ENCODE measurements at places on chromosomes 5 and 9.

DNA sequence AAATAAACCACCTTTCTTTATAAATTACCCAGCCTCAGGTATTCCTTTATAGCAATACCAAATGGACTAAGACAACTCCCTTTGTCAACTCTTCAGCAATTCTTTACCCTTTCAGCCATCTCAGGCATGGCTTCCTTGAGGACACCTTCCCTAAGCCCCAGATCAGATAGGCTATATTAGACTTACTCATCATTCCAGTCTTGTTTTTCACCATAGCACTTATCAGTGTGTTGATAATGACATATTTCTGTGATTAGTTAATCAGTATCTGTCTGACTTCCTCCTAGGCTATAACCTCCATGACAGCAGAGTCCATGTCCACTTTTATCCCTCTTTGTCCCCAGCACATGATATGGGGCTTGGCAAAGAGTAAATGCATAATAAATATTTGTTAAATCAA, 238.1 kb downstream of the ACTL7B start:
- no peak for DNase-seq

DNA sequence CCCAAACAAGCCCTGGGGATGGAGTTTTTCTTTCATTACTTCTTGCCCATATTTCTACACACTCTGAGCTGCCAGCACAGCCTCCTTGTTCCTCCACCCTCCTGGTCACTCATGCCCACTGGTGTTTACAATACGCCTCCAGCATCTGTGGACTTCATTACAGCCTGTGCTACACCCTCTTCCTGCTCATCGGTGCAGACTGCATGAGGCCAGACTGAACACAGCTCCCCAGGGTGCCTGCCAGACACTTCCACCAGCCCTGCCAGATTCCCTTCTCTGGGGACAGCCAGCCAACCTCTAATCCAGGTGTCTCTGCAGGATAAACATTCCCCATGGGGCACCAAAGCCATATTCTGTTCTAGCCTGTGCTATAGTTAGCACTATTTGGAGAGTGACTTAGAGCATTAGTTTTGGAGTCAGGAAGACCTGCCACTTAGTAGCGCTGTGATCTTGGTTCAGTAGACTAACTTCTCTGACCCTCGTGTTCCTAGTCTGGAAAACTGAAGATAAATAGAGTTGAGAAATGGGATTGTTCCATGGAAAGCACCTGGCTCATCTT, 163.8 kb upstream of the KLF4 start:
- DNase-seq: no peak

- DNase-seq: no peak
Measured at GRCh38 chr5:151522226-151522625, 68.9 kb downstream of the FAT2 start.

DNA sequence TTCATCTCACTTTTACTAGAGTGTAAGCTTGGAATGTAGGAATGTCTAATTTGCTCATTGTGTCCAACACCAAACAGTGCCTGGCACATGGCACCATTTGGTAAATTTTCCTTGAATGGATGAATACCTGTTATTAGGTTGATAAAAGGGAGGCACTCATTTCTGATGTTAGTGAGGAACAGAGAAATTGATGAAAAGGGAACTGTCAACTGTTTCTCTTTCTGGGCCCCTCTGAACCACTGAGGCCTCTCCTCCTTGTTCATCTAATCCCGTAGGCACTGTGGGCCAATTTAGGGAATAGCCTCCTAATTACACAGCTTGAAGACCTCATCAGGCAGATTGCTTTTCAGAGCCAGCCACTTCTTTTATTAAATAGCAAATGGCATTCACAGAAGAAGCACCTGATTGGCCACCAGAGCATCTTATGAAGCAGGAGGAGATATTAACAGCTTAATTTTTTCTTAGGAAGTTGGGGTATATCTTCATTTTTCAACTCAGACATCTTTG, 22.6 kb downstream of the MRRF start:
- no peak for DNase-seq

- DNase-seq: peak; percentile 81
Measured at GRCh38 chr5:150599917-150600511, 40.4 kb upstream of the SYNPO start.

GRCh38 chr5:15807871-15808270, 307.9 kb downstream of the FBXL7 start:
- DNase-seq: peak; percentile 51

- DNase-seq: no peak
Measured at GRCh38 chr9:35661756-35662350, 3.1 kb downstream of the ARHGEF39 start.

DNA sequence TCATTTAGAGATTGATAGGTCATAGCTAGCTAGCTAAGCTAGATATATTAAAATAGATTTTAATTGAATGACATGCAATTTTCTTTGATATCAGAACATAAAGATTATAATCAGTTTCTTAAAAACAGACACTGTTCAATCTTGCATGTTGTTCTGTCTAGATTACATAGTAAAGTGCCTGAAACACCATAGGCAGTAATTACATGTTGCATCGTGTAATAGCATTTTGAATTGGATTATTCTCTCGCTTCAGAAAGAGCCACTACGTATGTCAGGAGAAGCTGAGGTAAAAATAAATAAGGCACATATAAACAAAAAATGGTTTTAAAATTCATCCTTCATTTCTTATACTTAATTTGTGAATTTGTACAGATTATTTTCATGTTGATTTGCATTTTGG, 148.0 kb upstream of the CDH12 start:
- DNase-seq: no peak

DNA sequence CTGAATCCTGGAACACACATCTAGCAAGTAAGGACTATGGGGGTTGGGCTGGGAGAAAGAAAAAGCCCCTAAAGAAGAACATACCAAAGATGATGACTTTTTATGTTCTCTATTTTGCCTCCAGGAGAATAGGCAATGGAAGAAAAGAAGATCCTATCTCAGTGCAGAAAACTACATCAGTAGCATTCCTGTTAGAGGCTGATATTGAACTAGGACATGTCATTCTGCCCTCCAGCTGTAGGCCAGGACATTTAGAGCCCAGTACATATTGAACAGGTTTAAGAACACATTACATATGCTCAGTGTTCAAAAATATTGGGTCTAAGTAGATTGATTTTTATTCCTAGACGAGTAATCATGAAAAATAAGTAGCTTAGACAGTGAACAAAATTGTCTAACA, 24.7 kb downstream of the PRLR start:
- DNase-seq: no peak

DNA sequence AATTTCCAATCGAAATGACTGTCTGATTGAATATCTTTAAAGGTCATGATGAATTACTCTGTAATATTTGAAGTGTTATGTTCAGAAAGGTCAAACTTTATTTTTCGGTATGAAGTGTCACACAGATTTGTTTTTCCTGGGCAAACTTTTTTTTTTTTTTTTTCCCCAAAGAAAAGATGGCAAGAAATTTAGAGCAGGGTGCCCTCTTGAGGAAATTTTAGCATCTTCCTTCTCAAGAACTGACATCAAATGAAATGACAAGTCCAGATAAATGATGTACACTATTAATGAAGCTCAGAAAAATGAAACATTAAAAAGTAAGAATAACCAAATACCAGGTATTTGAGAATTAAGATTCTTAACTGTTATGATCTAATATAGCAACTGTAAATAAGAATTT, 123.6 kb downstream of the INVS start:
- DNase-seq: peak; percentile 60

GRCh38 chr9:96156171-96156974, 145.6 kb downstream of the HSD17B3 start:
- no peak for DNase-seq

- no peak for DNase-seq
Measured at GRCh38 chr5:172717481-172718195, 53.4 kb downstream of the DUSP1 start.

DNA sequence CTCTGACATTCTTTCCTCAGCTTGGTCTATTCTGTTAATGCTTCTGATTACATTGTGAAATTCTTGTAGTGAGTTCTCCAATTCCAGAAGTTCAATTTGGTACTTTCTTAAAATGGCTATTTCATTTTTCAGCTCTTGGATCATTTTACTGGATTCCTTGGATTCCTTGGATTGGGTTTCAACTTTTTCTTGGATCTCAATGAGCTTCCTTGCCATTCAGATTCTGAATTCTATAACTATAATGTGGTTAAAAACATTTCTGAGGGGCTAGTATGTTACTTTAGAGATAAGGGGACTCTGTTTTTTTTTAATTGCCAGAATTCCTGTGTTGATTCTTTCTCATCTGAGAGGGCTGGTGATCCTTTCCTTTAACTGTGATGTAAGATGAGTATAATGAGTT, 136.4 kb downstream of the MCTP1 start:
- no peak for DNase-seq

DNA sequence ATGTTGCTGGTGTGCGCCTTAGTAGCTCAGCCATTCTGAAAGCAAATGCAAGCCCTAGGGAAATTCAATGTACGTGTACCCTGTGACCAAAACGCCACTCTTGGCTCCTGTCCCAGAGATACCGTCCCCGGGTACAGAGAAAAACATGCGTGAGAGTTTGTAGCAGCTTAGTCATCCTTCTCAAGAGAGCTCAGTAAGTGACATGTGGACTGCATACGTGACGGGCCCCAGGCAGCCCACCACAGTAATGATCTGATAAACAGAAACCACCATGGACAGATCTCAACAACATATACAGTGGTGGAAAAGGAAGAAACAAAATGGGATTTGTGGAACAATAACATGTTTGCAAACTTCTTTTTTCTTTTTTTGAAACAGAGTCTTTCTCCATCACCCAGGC, 45.1 kb downstream of the S1PR3 start:
- no peak for DNase-seq

DNA sequence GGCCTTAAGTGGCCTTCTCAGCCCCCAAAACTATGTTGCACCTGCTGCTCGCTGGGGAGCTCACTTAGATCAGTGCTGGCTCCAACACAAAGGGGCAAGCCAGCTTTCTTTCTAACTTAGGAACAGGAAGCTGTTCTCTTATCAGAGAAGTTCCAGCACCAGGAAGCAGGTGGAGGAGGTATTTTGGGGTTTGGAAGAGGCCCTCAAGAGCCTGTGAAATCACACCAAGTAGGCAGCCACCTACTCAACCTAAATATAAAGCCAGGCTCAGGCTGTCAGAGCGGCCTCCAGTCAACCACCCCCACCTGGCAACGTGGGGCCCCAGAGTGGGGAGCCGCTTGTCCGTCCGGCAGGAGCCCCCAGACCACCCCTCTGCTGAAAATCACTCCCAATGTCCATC, 152.8 kb downstream of the OLFM1 start:
- no peak for DNase-seq

DNA sequence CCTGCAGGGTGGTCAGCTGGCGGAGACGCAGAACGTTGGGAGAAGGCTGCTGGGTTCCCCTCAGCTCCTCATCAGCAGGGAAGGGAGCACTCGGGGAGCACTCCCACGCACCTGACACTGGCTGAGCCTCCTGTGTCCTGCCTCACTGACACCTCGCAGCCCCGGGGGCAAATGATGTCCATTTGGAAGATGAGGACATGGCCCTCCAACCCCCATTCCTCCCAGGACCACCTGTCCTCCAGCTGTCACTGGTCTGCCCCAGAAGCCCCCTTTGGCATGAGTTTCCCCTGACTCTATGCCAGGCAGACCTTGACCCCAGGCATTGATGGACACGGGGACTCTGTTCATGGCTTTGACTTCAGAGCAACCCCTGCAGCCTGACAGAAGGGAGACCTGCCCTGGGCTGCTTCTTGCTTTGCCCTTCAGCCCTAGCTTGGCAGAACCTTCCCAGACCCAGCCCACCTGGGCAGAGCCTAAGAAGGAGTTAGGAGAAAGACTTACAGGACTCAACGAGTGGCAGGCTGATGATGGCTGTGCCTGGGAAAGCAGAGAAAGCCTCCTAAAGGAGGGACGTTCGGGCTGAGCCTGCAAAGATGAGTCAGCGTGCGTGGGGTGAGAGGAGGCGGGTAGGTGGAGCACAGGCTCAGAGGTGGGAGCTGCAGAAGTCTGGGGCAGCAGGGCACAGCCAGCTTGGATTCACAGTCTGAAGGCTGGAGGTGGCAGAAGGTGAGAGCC, 90.6 kb downstream of the LMX1B start:
- peak; percentile 76 for DNase-seq

DNA sequence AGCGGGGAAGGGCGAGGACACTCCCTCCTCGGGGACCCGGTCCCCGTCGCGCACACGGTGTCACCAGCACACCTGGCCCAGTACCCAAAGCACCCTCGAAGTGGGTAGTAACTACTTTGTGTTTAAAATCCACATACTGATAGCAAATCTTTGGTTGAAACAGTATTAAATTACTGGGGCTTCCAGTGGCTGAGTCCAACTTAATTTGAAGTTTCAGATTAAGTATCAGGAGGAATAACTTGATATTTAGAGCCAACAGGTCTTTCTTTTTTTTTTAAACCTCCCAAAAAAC, 615 bp downstream of the ATG10 start:
- no peak for DNase-seq

DNA sequence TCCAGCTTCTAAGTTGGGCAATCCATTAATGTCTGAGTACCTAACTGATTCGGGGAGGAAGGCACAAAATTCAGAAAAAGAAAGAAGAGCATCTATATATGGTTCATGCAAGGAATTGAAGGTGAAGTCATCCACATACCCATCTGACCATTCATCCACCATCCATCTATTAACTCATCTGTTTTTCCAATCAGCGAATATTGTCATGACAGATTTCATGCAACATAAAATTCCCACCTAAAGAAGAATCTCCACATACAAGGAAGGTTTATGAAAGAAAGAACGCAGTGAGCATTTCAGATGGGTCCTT, 164.7 kb downstream of the GRIA1 start:
- no peak for DNase-seq
